NCI-H526 treated with DMSO at 0.1 percent for 48 hours (cell line): ENCODE measurements at places on chromosomes 16 and 17.

DNA sequence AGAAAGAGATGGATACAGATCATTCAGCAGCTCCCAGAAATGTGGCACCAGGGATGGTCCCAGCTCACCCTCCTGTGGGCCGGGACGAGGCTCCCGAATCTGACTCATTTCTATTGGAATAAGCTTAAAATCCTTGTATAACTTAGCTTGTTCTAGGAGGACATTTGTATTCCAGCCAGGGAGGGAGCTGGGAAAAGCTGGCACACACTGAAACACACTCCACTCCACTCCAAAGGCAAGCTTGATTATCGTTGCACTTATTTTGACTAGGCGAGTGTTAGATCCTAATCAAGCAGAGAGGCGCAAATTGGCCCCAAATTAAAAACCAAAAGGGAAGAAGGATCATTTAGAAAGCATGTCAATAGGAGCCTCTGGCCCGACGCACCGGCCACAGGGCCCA, 339.5 kb downstream of the HS3ST4 start:
- no peak for DNase-seq

GRCh38 chr17:44501866-44502375, 1.3 kb downstream of the GPATCH8 start:
- DNase-seq: no peak

GRCh38 chr17:55238931-55239297, 25.8 kb upstream of the HLF start:
- no peak for DNase-seq

GRCh38 chr17:81803728-81804558, at the start of gene GCGR:
TSS of gene GCGR (plus strand) at chr17:81804150. CDS start at chr17:81809019, 4,869 bp downstream.
- DNase-seq: no peak

- DNase-seq: no peak
Observed at GRCh38 chr17:82923366-82924113, 83.7 kb upstream of the ZNF750 start.

DNA sequence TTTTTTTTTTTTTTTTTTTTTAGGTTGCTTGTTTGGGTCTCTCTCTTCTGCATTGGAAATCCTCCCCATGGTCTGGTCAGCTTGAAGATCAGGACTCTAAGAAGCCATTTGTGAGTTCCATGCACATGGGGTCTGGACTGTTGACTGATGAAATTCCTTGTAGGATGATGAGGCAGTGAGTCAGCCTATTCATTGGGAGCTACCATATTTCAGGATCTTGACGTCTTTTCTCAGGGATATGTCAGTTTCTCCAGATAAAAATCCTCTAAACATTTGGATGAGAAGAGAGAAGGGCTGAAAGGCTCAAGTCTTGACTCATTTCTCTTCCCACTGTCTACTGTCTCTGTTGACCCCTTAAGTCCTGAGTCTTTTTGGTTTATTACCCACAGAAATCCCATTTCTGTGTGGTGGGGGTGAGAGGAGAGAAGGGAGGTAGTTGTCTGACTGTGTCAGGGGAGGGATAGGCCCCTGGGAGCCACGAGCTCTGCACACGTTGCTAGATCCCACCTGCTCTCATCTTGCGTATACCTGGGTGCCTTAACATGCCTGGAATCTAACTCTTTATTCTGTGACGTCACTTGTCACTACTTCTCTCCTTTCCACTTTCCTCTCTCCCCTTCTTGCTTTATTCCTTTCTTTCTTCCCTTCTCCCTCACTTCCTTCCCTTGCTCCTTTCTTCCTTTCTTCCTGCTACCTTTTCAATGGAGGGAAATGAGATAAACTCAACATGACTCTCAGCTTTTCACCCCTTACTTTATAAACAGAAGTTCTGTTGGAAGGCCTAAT, 333.1 kb upstream of the XYLT1 start:
- no peak for DNase-seq

GRCh38 chr16:71448274-71448866, 6.5 kb upstream of the TLE7 start:
- no peak for DNase-seq

GRCh38 chr17:73838815-73839214, 194.6 kb upstream of the SDK2 start:
- no peak for DNase-seq

DNA sequence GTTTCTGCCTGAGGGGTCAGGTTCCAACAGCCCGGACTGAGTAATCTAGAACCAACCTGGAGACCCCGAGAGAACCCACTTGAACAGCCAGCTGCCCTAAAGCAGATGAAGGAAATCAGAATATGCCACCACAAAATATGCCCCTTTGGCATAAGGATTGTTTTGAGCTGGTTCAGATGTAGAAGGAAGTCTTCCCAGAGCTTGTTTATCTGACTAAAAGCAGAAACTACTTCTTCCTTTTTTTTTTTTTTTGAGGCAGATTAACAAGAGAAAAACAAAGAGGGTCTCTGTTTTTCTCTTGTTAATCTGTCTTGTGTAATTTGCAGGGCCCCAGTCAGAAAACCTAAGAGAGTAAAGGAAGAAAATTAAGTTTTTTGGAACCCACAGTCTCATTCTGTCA, 53.0 kb downstream of the PECAM1 start:
- DNase-seq: no peak

- DNase-seq: no peak
Observed at GRCh38 chr17:48726916-48727286, 1.6 kb downstream of the HOXB13 start.

- DNase-seq: no peak
Observed at GRCh38 chr17:62927083-62927482, 39.0 kb upstream of the TANC2 start.

DNA sequence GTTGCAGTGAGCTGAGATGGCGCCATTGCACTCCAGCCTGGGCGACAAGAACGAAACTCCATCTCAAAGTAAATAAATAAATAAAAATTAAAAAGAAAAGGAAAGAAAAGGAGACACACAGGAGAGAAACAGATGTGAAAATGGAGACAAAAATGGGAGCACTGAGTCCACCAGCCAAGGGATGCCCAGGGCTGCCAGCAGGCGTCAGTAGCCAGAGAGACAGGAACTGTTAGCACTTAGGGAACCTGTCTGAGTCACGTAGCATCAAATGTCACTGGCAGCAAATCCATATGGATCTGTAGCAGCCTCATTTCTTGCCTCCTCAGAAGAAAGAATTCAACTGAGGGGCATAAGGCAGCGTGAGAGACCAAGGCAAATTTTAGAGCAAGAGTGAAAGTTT, 79.7 kb downstream of the CYLD start:
- no peak for DNase-seq

- no peak for DNase-seq
Observed at GRCh38 chr17:47200325-47200664, 8.9 kb upstream of the MYL4 start.

GRCh38 chr16:68286153-68287074, 22.1 kb downstream of the SLC7A6 start:
- no peak for DNase-seq

GRCh38 chr17:13642188-13642587, 40.5 kb upstream of the HS3ST3A1 start:
- no peak for DNase-seq

- no peak for DNase-seq
Observed at GRCh38 chr17:64572682-64573154, 65.9 kb downstream of the CEP95 start.

DNA sequence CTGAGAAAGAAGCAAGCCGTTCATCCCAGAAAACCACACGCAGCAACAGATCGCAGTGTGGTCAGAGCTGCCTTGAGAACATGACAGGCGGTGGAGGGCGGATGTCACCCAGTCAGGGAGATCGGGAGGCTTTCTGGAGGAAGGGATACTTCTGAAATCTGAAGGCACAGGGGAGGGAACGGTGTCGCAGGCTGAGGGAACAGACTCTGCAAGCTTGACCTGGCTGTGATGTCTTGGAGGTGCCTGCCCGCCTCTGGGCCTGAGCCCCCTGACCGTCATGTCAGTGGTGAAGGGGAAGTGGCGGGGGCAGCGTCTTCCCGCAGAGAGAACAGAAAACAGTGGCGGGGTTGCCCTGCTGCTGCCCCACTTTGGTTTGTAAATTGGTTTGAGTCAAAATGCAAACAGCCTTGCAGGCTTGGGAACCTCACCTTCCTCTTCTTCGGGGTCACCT, 8.1 kb upstream of the ATP2A3 start:
- no peak for DNase-seq

DNA sequence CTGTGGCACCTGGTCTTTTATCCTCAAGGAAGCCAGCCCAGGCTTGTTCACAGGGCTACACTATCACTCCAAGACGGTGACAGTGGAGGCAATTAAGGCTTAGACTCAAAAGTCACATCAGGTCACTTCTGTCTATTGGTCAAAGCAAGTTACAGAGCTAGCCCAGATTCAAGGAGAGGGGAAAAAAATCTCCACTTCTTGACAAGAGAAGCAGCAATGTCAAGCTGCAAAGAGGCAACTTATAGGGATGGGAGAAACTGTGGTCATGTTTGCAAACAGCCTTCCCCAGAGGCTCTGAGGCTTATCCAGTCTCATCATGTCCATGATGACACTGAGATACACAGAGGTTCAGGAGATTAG, 31.6 kb downstream of the SERPINF1 start:
- DNase-seq: peak; percentile 1

GRCh38 chr17:72588961-72589360, 468.1 kb downstream of the SOX9 start:
- peak; percentile 8 for DNase-seq

DNA sequence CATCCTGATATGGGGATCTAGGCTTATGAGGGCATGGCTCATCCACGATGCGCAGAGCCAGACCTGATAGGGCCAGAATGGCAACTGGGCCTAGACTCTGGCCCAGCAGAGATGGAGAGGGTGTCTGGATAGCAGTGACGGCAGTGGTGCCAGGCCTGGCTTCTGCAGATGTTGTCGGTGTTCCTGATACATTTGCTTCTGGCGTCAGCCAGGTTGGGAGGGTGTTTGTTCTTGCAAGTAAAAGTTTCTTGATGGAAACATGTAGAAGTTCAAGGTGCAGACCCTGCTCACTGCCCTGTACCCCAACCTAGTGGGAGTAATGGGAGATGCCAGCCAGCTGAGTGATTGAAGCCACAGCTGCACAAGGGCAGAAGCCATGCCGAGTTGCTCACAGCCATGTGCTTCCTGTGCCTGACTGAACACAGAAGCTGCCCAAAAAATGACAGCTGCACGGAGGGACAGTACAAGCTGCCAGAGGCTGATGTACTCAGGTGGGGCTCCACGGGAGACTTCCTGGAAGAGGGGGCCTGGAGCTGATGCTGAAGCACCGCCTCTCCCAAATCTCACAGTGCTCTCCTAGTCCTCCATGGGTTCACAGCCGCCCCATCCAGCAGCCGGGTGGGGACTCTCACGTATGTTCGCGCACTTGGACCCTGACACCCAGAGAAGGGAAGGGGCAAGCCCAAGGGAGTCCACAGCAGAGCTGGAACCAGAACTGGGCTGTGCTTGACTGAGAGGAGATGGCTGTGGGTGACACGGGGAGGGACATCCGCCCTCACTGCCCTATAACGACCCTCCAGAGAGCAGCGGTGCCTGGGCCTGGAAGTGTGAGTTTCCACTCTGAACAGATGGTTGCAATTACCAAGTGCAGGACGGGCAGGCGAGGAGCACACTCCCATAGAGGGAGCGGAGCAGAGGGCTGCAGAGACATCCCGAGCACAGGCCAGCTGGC, 78.7 kb downstream of the N4BP1 start:
- DNase-seq: no peak

- no peak for DNase-seq
Observed at GRCh38 chr17:75501378-75502071, 13.8 kb downstream of the CASKIN2 start.

DNA sequence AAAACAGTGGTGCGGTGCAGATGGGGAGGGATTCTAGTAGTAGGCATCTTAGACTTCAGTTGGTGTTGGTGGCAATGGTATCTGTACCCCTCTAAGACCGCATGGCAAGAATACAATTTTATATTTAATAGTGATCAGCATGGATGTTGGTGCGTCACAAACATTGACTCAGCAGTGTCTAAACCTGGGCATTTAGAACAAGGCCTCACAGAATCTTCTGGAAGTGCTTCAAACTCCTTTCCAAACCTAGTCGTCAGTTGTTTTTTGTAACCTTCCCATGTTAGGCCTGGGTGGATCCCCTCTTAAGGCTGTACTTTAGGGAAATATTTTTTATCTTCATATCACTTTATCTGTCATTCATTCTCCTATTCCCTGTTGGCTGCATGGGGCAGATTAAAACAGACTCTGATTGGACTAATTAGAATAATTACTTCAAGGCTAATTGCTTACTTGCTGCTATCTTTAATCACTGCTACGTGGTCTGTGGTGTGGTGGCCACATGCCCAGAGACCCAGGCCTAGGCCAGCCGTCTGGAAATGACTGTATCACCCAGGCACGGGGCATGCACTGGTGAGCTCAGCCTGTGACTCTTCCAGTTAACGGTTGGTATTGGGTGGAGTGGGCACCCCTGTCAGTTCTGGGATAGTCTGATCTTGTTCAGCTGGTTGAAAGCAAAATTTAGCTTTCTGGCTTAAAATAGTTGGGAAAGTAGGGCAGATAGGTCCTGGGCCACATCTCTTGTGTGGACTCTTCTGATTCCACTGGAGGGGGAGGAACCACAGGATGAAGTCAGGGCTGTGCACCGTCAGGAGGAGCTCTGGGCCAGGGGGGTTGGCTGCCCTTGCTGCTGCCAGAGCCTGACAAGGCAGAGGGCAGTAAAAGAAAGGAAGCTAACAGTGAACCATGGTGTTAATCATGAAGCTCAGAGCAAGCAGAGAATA, 4.5 kb downstream of the ALKBH5 start:
- no peak for DNase-seq

DNA sequence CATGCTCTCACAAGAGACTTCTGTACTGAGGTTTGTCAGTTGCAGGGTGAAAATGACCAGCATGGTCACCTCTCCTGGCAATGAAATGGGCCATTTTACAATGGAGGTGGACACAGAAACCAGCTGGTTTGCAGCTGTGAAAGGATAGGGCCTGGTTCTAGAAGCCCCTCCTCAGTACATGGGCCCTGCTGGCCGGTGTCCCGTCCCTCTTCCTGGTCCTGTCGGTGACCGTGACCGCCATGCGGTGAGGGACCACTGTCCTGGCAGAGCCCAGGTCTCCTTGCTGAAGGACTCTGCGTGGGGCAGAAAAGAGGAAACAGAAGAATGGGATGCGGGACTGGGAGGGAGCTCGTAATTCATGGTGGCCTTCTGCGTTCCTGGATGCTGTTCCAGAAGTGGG, 76.0 kb upstream of the ZNF423 start:
- no peak for DNase-seq

GRCh38 chr17:17815436-17816200, 21.2 kb downstream of the SREBF1 start:
- no peak for DNase-seq

GRCh38 chr17:80760511-80760911, 215.9 kb downstream of the RPTOR start:
- DNase-seq: peak; percentile 95

- DNase-seq: no peak
Observed at GRCh38 chr17:12953156-12953555, 64.7 kb downstream of the ELAC2 start.
